Esophagus squamous epithelium (tissue), 5 donors: ENCODE measurements at places on chromosomes 2 and 18.

- DNase-seq: no peak
Observed at GRCh38 chr2:38098421-38099098, 22.6 kb upstream of the CYP1B1 start.

- no peak for DNase-seq
Observed at GRCh38 chr18:73739098-73739497, 408.5 kb downstream of the FBXO15 start.

DNA sequence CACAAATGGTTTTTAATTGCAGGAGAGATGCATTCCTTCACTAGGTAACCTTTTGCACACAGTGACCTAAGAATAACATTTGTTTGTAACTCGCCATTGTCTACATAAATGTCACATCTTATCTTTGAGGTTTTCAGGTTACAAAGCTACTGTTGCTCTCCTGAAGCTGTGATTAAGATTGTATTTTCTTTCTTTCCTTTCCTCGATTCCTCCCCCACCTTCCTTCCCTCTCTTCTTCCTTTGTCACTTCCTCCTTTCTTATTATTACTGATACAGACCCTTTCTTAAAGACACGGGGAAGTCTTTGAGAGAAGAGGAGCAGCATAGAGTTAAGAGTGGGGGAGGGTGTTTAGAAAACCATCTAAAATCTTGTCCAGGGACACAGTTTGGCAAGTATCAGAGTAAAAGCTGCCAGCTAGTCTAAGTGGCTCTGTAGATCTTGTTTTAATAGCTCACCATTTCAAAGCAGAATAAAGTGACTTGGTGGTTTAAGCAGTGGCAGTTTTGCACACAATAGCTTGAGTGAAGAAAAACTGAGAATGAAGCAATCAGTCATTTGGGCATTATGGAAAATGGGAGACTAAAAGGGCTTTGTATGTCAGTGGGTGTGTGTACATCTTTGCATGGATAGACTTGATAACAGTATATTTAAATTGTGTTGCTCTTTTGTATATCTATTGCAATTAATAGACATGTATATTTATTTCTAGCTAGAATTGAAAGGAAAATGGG lies 10.9 kb downstream of the CERS6 start:
- DNase-seq: no peak

DNA sequence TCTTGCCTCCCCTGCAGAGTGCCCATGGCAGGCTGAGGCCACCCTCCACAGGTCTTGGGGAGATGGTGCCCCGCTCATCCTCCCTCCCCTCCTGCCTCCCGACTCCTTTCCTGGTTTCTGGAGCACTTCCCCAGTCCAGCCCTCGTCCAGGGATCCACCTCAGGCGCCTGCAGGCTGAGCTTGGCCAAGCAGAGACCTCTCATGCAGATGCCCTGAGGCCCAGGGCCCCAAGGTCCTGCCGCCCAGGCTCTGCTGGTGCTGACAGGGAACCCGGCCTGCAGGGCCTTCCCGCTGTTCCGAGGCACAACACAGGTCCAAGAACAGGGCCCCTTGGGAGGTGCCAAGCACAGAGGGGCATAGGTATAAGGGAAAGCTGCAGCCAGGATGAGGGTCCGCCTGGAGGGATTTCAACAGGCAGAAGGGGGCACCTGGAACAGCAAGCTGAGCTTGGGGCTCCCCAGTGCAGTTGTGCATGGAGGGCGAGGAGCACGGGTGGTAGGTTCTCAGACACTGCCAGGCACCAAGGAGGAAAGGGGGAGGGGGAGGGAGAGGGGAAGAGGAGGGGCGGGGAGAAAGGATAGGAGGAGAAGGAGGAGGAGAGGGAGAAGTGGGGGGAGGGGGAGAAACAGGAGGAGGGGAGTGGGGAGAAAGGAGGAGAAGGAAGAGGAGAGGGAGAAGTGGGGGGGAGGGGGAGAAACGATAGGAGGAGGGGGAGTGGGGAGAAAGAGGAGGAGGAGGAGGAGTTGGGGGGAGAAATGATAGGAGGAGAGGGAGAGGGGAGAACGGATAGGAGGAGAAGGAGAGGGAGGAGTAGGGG lies 1.2 kb upstream of the ANO7 start:
- no peak for DNase-seq

DNA sequence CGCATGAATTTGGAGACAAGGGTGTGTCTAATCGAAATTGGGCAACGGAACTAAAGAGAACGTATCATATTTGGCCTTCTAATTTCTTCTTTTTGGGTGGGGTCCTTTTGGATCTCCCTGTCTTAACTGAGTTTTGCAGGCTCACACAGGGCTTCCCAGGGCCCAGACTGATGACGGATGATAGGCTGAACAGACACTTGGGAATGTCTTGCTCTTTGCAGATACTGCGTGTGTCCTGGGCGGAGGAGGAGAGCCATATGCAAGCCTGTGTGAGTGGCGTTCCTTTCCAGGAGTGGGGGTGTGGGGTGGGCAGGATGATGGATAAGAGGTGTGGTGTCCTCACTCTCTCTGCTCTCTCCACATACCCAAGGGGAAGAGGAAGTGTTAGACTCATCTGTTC lies 40.1 kb downstream of the TNP1 start:
- DNase-seq: no peak

GRCh38 chr2:153477636-153478288 lies 800 bp downstream of the RPRM start:
- no peak for DNase-seq

DNA sequence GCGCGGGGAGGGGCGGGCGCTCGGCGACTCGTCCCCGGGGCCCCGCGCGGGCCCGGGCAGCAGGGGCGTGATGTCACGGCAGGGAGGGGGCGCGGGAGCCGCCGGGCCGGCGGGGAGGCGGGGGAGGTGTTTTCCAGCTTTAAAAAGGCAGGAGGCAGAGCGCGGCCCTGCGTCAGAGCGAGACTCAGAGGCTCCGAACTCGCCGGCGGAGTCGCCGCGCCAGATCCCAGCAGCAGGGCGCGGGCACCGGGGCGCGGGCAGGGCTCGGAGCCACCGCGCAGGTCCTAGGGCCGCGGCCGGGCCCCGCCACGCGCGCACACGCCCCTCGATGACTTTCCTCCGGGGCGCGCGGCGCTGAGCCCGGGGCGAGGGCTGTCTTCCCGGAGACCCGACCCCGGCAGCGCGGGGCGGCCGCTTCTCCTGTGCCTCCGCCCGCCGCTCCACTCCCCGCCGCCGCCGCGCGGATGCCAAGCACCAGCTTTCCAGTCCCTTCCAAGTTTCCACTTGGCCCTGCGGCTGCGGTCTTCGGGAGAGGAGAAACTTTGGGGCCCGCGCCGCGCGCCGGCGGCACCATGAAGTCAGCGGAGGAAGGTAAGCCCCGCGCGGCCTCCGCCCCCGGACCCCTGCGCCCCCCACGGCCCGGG lies at the start of gene NFATC1:
Gene NFATC1 (plus strand): TSS at position 170 of the 644 bp plus-strand sequence. CDS start 295 bp downstream, at position 465.
- no peak for DNase-seq

DNA sequence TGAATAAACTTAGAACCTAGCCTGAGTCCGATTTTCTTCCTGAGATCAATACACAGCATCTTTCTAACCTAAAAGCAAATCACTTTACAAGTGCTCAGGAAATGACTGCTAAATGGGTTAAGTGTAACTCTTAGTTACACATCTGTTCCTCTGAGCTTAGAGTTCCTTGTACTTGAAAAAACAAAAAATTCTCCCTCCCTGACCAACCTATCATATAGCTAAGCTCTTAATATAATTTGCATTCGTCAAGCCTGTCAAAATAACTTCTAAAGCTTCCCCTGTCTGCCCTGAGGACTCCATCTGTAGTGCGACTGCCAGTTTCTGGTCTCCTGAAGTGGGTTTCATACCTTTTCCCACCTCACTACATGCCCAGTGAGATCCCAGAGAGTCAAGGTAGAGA lies 190.4 kb downstream of the NCK2 start:
- no peak for DNase-seq

- no peak for DNase-seq
Observed at GRCh38 chr2:137508739-137509384, 455.4 kb upstream of the HNMT start.

DNA sequence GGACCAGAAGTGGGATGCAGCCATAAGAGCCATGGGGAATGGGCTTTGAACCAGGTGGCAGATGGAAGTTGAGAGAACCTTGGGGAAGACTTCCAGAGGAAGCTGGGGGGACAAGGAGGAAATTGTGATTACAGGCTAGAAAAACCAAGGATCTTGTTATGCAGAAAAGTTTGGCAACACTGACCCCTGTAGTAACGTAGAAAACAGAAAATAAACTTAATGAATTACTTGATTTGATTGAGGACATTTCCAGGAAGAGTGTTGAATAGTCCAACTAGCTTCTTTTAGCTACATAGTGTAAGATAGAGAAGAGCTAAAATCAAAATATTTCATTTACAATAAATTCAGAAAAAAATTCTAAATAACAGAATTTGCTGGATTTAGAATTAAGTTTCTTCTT lies 91.9 kb upstream of the GPC1 start:
- no peak for DNase-seq

- DNase-seq: no peak
Observed at GRCh38 chr2:238785528-238785860, 62.4 kb upstream of the TWIST2 start.

GRCh38 chr2:79940364-79940763 lies 364.2 kb downstream of the LRRTM1 start:
- no peak for DNase-seq

DNA sequence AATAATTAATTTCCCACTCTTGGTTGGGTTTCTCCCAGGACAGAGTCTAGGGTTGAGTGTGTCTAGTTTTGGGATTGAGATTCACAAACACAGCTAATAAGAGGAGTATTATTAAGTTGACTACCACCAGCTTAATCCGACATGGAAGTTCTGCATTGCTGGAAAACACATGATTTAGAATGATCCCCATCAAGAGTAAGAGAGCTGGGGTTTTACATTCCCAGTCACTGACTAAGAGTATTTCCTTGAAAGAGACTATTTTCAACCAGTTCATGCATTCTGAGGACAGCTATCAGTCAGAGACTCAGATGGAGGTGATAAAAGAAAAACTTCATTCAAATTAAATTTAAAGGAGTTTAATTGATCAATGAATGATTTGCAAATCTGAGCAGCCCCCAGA lies 334.6 kb upstream of the LRATD1 start:
- no peak for DNase-seq

DNA sequence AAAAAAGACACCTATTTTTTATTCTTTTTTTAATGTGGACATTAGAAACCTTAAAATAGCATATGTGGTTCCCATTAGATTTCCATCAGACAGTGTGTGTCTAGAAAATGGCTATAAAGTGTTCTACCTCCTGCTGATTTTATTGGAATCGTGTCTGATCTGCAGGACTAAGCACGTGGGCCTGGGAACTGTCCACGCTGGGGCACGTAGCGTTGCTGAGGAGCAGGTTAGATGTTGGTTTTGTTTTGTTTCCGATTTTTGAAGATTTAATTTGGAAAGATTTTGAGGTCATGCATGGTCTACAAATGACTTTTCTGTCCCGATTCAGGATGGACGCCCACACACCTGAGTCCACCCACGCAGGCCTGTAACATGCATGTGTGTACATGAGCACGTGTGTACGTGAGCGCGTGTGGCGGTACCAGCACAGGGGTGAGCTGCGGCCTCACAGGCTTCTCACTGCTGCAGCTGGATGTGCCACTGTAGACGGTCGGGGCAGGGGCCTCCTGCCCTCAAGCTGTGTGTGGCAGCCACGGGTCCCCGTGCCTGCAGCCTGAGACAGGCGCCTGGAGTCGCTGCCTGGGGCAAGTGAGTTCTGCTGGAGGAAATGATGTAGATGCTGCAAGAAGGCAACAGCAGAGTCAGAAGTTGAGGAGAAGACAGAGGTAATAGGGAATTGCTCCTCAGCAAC lies 99.7 kb upstream of the CTDP1 start:
- DNase-seq: no peak

DNA sequence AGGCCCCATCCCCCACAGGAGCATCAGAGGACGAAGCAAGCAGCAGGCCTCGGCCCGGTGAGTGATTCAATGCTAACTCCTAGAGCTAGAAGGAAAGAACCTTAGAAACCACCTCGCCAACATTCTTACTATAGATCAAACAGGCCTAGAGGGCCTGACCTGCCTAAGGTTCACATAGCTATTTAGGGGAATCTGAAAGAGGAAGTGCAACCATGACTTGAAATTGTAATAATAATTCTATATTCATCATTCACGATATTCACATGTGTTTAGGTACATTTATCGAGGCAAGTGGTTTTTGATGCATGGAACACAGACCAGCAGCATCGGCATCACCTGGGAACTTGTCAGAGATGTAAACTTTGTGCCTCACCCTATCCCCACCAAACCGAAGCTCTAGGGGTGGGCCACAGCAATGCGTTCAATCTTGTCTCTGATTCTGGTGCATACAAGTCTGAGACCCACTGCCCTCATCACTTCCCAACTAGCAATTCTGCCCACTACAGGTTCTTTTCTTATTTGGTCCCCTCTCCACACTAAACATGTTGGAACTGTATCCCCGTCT lies 78.0 kb upstream of the DNMT3A start:
- no peak for DNase-seq

- DNase-seq: no peak
Observed at GRCh38 chr2:189659734-189660133, 1.5 kb upstream of the ASNSD1 start.

GRCh38 chr2:207154556-207155510 lies 10.9 kb downstream of the KLF7 start:
- DNase-seq: no peak

GRCh38 chr2:105294844-105295481 lies 34.6 kb downstream of the TGFBRAP1 start:
- DNase-seq: no peak

- no peak for DNase-seq
Observed at GRCh38 chr18:21049306-21049705, 62.3 kb downstream of the ROCK1 start.
